Daoy (cell line): ENCODE measurements at places on chromosomes 5 and 9. TPM values are rescaled to one million over a fixed set of nuclear protein-coding genes. Genes with fewer than 3 reads are reported as not detected.

GHR gene
- total RNA-seq: not detected in 2 replicates

GRIA1 gene
- total RNA-seq: not detected in 2 replicates

SMIM33 gene
- not detected in 2 replicates for total RNA-seq

C9orf153 gene
- total RNA-seq: not detected in 2 replicates

MLANA gene
- not detected in 2 replicates for total RNA-seq

C9 gene
- total RNA-seq: not detected in 2 replicates

RORB gene
- total RNA-seq: 2.9 and 3.5 TPM in 2 replicates

ZNF483 gene
- 3.1 and 7.6 TPM in 2 replicates for total RNA-seq

DNA sequence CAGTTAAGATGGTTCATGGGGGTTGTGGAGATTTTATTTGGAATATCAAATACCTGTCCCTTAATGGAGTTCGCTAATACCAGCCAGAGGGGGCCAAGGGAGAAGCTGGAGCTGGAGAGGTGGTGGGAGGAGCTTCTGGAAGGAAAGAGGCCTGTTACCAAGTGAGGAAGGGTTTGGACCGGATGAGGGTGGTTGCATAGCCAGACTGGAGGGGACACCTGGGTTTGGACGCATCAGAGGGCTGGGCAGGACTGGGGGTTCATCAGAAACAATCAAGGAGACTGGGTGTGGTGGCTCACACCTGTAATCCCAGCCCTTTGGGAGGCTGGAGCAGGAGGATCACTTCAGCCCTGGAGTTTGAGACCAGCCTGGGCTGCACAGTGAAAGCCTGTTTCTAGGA, 111.8 kb upstream of the IER5L start:
- DNase-seq: no peak

- peak; percentile 52 for DNase-seq
Observed at GRCh38 chr5:1437226-1437829, 7.9 kb downstream of the SLC6A3 start.

DNA sequence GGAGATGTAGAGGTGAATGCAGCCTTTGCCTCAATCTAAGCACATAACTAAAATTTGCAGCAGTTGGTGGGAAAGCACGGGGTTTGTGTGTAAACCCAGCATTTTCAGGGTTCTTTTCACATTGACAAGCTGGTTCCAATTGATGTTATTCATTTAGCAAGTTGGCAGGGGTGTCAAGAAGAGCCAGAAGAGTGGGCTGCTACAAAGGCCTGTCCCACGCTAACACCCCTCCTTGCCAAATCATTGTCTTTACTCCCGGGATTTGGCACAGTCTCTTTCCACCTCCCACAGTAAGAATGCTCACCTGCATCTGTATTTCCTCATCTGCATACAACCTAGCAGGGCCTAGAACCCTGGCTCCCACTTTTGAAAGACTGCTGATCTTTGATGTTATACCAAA, 11.8 kb downstream of the RGMB start:
- DNase-seq: no peak

DNA sequence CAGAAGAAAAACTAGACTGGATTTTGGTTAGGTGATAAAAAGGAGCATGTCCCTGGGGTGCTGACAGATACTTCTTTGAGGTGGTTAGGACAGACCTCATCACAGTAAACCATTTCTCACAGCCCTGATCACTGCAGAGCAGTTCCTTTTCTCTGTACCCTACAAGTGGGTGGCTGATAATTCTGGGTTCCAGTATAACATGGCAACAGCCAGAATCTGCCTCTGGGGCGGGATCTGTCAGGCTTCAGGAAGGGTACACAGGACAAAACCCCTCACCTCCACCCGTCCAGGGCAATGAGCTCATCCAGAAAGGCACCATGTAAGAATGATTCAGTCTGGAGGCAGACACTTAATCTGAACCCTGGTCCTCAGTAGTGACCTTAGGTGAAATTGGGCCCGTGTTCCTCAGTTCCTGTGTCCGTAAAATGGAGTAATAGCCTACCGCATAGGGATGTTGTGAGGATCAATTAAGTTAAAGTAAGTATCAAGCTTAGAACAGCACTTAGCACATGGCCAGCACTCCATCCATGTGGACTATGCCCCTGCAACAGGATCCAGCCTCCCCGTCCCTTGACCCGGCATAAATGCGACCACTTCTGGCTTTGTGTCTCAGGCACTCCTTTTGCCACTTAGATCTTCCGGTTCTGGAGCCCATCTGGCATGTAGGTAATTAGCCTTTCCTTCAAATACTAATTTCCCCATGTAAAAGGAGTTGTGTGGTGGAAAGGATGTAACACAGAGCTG, 129.2 kb downstream of the LHFPL2 start:
- DNase-seq: peak; percentile 40

DNA sequence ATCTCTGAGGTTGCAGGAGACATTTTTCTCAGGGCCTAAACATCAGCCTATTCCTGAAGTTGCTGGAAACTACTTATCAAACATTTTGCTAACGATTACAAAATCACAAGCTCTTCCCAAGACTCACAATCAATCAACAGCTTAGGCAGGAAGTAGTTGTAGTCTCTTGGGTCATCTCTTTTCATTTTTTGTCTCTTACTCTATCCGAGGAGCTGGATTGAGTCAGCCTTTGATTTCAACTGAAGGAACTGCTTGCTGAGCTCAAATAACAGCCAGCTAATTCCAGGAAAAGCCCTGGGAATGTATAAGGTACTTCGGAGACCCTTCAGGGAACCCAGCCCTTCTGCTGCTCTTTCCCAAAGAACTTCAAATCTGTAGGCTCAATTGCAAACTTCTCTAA, 398.9 kb downstream of the PLK2 start:
- no peak for DNase-seq

- DNase-seq: peak; percentile 79
Observed at GRCh38 chr9:121651295-121652020, at the start of gene DAB2IP. DAB2IP (plus strand) TSS chr9:121651634; CDS start chr9:121651776, 142 bp downstream.

- peak; percentile 17 for DNase-seq
Observed at GRCh38 chr5:143435210-143435657, 31.7 kb upstream of the NR3C1 start.

GRCh38 chr9:114791312-114791711, 14.5 kb downstream of the TNFSF15 start:
- no peak for DNase-seq

DNA sequence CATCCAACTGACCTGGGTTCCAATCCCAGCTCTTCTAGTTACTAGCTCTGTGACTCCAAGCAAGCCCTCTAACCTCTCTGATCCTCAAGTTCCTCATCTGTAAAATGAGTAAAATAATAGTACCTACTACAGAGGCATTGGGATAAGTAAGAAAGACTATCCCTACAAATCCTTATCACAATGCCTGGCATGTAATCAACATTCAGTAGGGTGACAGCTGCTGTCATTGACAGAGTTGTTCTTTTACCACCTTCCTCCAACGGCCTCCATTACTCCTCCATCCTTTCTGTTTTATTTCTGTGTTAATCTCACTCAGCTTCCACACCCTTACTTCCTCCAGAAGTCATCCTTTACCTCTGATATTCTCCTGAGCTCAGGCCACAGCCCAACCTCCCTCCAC, 40.4 kb downstream of the FGF1 start:
- DNase-seq: no peak

- DNase-seq: no peak
Observed at GRCh38 chr5:67963789-67964519, 251.6 kb upstream of the PIK3R1 start.

DNA sequence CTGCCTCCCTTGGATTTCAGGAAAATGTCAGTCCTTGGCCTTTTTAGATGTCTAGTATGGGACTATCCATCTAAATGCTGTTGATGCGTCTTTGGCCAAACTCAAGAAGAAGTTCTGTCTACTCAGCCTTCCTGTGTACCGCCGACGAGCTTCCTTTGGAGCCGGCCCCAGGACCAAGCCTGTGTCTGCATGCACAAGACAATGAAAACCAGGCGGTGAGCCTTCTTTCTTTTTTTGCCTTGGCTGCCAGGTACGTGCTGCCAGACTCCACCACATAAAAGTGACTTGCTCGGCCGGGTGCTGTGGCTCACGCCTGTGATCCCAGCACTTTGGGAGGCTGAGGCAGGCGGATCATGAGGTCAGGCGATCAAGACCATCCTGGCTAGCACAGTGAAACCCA, 6.0 kb upstream of the NEURL1B start:
- no peak for DNase-seq

- DNase-seq: no peak
Observed at GRCh38 chr9:79325501-79325900, 246.3 kb upstream of the TLE4 start.

- DNase-seq: no peak
Observed at GRCh38 chr5:6527749-6528455, 79.2 kb downstream of the UBE2QL1 start.

DNA sequence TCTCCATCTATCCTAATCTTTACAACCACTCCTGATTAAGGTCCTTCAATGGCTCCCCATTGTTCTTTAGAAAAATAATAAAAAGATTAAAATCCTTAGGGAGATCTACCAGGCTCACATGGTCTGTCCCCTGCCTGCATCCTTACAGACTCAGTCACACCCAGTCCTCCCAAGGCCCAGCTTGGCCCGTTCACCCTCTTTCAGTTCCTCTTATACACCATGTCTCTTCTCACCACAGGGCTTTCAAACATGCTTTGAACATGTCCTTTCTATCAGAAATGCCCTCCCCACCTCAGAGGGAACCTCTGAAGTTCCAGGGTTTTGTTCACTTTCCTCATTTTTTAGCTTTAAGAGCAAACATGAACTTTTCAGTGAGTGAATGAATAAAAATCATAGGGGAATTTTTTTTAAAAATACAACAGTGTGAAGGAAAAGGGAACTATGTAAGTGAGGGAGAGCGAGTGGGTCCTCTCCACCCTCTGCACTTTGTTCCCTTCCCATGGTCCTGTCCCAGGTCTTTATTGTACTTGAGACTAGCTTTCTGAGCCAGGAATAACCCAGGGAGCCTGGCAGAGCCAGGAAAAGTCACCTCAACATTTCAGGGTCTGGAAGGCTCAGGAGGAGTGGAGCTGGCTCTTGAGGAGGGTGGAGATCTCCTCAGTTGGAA, 55.3 kb downstream of the TRPC7 start:
- DNase-seq: no peak

GRCh38 chr5:141330299-141331080, at the start of gene PCDHGA1:
PCDHGA1 (plus strand) TSS chr5:141330514.
- DNase-seq: no peak

DNA sequence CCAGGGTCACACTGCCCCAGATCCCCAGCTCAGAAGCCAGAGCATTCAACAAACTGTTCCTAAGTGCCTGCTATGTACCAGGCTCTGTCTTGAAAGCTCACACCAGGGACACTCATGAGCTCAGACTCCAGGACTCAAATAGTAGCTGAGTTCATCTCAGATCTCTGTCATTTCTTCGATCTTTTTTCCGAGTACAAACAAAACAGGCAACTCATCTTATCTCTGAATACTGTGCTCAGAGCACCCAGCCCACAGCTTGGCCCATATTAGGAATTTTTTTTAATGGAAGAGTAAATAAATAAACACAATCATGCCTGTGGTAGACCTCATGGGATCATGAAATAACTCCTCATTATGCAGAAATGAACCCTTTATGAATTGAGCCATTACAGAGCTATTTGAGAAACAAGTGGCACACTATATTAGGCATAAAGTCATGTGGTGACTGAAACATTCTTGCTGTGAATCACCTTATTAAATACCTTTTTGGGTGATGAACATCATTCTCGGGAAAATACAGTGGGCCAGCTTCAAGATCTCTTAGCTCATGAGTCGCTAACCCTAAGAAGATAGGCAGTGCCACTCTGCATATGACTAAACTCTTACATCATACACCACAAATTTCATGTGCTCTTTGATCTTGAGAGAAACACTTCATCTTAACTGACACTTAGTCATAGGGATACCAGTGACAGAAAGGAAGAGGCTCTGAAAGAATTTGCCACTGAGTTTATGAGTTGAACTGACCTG, 9.9 kb downstream of the SH3RF2 start:
- DNase-seq: peak; percentile 91
